Putamen (tissue), 1 donor: ENCODE measurements at places on chromosomes 16 and 17.

- no peak for DNase-seq
Measured at GRCh38 chr17:72850410-72851118, 241.9 kb downstream of the SLC39A11 start.

DNA sequence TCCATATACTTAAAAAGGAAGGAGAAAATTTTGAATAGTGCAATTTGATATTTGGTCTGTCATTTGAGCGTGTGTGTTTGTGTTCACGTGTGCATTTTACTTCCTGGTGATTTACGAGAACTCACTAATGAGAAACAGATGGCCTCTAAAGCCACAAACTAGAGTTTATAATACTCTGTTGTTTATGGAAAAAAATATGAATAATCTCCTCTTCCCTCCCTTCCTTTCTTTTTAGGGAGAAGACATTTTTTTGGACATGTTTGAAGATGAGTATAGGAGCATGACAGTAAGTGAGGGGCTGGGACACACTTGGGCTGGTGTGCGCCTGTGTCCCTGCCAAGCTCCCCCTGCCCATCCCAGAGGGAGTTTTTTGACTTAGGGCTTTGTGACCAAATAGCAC lies 102.7 kb downstream of the CLEC16A start:
- DNase-seq, result no peak

DNA sequence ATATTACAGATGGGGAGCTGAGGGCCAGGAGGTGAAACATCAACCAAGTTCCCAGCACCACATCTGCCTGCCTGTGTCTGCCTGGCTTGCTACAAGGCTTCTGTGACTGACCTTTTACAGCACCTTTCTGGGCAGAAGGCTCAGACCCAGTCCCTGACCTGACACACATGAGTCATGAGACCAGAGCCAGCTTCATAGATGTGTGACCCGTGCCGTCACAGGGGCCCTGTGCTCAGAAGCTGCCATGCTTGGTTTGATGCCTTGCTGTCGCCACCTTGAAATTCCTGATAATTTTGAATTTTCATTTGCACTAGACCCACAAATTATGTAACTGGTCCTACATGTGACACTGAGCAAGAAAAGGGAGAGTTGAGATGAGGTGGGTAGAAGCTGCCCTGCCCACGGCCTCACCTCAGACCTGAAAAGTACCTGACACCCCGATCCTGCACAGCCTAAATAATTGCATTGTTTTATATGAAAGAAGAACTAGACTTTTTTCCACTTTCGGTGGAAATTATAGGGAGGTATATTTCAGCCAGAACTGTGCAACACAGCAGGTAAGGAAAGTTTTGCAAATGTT lies 13.3 kb upstream of the PECAM1 start:
- no peak for DNase-seq

GRCh38 chr16:64004116-64004515 lies 1117.7 kb downstream of the CDH11 start:
- no peak for DNase-seq

- no peak for DNase-seq
Measured at GRCh38 chr16:23567602-23568001, 10.1 kb downstream of the UBFD1 start.

DNA sequence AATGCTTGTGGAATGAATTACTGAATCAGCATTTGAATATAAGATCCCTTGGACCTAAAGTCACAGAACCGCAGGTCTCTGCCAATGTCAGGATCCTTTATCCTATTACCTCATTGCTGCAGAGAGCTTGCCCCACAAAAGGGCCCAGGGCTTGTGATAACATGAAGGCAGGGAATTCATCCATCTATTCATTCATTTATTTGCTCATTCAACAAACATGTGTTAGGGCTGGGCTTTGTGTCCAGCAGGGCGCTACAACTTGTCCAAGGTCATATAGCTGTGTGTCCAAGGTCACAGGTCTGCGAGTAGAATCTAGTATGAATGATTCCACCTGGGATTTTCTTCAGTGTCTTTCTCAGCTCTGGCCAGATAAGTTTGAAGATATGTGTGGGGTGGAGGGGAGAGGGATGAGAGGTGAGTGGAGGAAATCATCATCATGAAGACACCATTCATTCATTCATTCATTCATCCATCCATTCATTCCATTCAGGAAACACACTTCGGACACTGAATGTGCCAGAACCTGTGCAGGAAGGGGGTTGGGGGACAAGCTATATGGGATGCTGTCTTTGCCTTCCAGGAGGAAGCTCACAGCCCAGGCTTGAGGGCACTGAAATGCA lies 1.3 kb upstream of the UNC45B start:
- no peak for DNase-seq
